ENCODE measurements at places on chromosomes 7 and 10. TPM values are rescaled to one million over a fixed set of nuclear protein-coding genes. Genes with fewer than 3 reads are reported as not detected.

DNA sequence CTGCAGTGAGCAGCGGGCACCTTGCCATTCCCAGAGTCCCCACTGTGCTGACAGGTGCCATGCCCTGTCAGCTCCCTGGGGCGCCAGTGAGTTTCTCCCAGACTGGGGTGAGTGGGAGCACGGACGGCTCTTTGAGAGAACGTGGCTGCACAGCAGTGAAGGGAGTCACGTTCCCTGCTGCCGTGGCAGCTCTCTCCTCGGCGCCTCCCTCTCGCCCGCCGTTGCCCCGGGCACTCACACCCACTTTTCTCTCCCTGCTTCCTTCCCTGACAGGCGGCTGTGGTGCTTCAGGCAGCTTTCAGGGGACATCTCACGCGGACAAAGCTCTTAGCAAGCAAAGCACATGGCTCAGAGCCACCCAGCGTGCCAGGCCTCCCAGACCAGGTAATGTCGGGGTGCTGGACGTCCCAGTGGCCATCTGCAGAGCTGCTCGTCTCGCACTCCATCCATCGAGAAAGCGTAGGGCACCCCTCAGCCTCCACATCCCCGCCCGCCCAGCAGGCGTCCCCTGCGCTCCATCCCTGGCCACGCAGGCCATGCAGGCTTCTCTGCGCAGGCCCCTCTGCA lies 27.1 kb upstream of the TTYH3 start:
- H3K4me3 ChIP-seq: no peak overlapping the region
- DNase-seq: peak; percentile 70
- peaks cover 15% of the 10 kb centered on the region for H3K36me3 ChIP-seq
- H3K27ac ChIP-seq: peak overlapping the region; percentile 4
- no peaks in the 10 kb centered on the region for H3K4me1 ChIP-seq

GRCh38 chr7:6650521-6651011 lies 13.4 kb downstream of the ZNF316 start:
- H3K27ac ChIP-seq: no peak overlapping the region
- H3K4me3 ChIP-seq: no peak overlapping the region
- H3K4me1 ChIP-seq: peaks cover 5% of the 10 kb centered on the region
- peaks cover 27% of the 10 kb centered on the region for H3K36me3 ChIP-seq
- H3K27me3 ChIP-seq: no peaks in the 10 kb centered on the region

Gene VWA2
- total RNA-seq: 0.13 TPM

Gene LIPN
- not detected for total RNA-seq

GRCh38 chr10:30034433-30035137 lies 24.8 kb downstream of the JCAD start:
- no peak overlapping the region for H3K4me3 ChIP-seq
- no peaks in the 10 kb centered on the region for H3K27me3 ChIP-seq
- no peak for DNase-seq
- peaks cover 20% of the 10 kb centered on the region for H3K4me1 ChIP-seq
- H3K27ac ChIP-seq: no peak overlapping the region

Gene UNCX
- not detected for total RNA-seq

DNA sequence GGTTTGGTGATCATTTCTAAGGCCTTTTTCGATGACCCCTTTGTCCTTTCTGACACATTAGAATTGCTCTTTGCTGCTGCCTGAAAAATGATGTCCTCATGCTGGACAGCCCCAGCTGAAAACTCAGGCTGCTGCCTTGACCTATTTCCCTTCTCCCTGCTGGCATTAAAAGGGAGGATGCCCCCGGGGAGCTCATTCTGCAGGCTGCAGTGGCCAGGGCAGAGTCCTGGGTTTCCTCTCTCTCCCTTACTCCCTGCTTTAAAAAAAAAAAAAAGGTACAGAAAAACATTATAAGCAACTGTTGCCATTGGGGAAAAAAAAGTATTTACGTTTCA lies 35.4 kb downstream of the LRRC4 start:
- no peak overlapping the region for H3K27ac ChIP-seq
- peaks cover 12% of the 10 kb centered on the region for H3K4me1 ChIP-seq
- no peaks in the 10 kb centered on the region for H3K27me3 ChIP-seq
- no peak overlapping the region for H3K4me3 ChIP-seq

Gene SSMEM1
- not detected for total RNA-seq

GRCh38 chr7:149005427-149006344 lies 22.6 kb downstream of the PDIA4 start:
- H3K27ac ChIP-seq: no peak overlapping the region
- H3K4me3 ChIP-seq: no peak overlapping the region
- DNase-seq: peak; percentile 73
- H3K36me3 ChIP-seq: peaks cover 90% of the 10 kb centered on the region
- no peaks in the 10 kb centered on the region for H3K4me1 ChIP-seq

DNA sequence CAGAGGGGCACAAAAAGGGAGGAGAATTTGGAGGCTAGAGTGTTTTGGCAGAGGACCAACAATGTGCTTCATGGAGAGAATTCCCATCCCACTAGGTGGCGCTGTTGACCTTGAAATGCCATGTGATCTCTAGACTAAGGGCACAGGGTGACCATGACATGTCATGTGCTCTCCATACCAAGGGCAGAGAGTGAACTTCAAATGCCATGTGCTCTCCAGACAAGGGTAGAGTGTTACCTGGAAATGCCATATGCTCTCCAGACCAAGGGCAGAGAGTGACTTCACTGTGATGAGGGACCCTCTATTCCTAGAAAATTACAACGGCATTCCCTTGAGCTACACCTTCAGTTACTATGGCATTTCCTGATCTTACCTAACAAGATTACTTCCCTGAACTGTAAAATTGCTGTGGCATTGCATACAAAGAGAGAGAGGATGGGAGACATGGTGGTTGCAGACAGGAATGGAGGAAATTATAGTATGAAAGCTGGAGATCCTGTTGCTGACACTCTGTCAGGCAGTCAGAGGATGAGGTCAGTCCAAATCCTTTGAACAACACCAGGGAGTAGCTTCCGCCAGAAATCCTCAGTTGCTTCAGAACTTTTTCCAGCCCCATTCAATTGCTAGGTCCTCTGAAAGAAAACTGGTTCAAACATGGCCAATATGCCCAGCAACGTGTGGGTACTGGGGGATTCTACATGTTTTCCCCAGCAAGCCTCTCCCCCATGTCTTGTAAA lies 60.9 kb upstream of the ACSM6 start:
- no peaks in the 10 kb centered on the region for H3K36me3 ChIP-seq
- H3K4me1 ChIP-seq: no peaks in the 10 kb centered on the region
- no peaks in the 10 kb centered on the region for H3K27me3 ChIP-seq
- no peak overlapping the region for H3K4me3 ChIP-seq

- no peaks in the 10 kb centered on the region for H3K36me3 ChIP-seq
- H3K27me3 ChIP-seq: no peaks in the 10 kb centered on the region
- no peaks in the 10 kb centered on the region for H3K4me1 ChIP-seq
- DNase-seq: no peak
- no peak overlapping the region for H3K27ac ChIP-seq
Measured at GRCh38 chr7:156942708-156943090, 6.8 kb upstream of the NOM1 start.

Gene CNPY1
- not detected for total RNA-seq

- peak; percentile 97 for DNase-seq
- H3K4me1 ChIP-seq: peaks cover 30% of the 10 kb centered on the region
- H3K27me3 ChIP-seq: no peaks in the 10 kb centered on the region
- peak within 1 kb of the TSS; percentile 89 for H3K27ac ChIP-seq
Measured at GRCh38 chr7:101217388-101218235, at the start of the genes PLOD3 and ZNHIT1. Gene PLOD3, minus strand, starts transcription at chr7:101217581. Its CDS starts 307 bp downstream, at chr7:101217274. Gene ZNHIT1, plus strand, starts transcription at chr7:101218165. Its CDS starts 31 bp downstream, at chr7:101218196.

- H3K4me1 ChIP-seq: no peaks in the 10 kb centered on the region
- H3K4me3 ChIP-seq: no peak overlapping the region
- H3K27ac ChIP-seq: no peak overlapping the region
- no peaks in the 10 kb centered on the region for H3K27me3 ChIP-seq
Measured at GRCh38 chr7:47875998-47876744, 72.1 kb downstream of the PKD1L1 start.

GRCh38 chr7:47472444-47473157 lies 109.3 kb downstream of the TNS3 start:
- no peak for DNase-seq
- no peaks in the 10 kb centered on the region for H3K27me3 ChIP-seq
- H3K27ac ChIP-seq: peak overlapping the region; percentile 42
- peaks cover 52% of the 10 kb centered on the region for H3K4me1 ChIP-seq
- no peaks in the 10 kb centered on the region for H3K36me3 ChIP-seq

- H3K27me3 ChIP-seq: no peaks in the 10 kb centered on the region
- no peaks in the 10 kb centered on the region for H3K4me1 ChIP-seq
- no peak overlapping the region for H3K27ac ChIP-seq
- no peaks in the 10 kb centered on the region for H3K36me3 ChIP-seq
- DNase-seq: no peak
Measured at GRCh38 chr7:84688671-84689070, 494.1 kb upstream of the SEMA3A start.

Gene ENKUR
- total RNA-seq: not detected

DNA sequence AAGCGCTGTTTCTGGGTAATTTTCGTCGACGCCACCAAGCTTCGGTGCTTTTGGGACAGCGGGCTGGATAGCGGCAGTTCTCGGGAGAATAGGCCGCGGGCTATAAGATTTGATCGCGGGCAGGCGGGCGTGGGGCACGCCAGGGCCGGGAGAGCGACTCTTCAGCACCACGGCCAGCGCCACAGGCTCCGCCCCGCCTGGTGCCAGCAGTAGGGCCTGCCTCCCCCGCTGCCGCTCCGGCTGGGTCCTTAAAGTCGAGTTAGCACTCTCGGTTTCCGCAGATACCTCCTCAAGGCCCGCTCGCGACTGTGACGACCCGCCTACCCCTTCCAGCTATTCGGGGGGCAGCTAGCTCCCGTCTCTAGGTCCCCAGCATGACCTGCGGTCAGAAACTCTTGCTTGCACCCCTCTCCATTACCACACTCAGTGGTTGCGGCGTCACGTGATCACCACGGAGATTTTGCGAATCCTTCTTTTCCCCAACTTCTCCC lies 9.4 kb downstream of the NXPH1 start:
- H3K27ac ChIP-seq: no peak overlapping the region
- H3K4me3 ChIP-seq: no peak overlapping the region
- no peaks in the 10 kb centered on the region for H3K36me3 ChIP-seq
- H3K4me1 ChIP-seq: peaks cover 4% of the 10 kb centered on the region

GRCh38 chr10:110642204-110643034 lies 1.7 kb upstream of the RBM20 start:
- no peaks in the 10 kb centered on the region for H3K36me3 ChIP-seq
- H3K27me3 ChIP-seq: peaks cover 13% of the 10 kb centered on the region
- no peak overlapping the region for H3K27ac ChIP-seq

Gene WIPF3
- total RNA-seq: 1.1 TPM

- no peaks in the 10 kb centered on the region for H3K36me3 ChIP-seq
- H3K4me3 ChIP-seq: no peak overlapping the region
- DNase-seq: no peak
- no peaks in the 10 kb centered on the region for H3K4me1 ChIP-seq
- no peak overlapping the region for H3K27ac ChIP-seq
Measured at GRCh38 chr10:80769700-80770160, 232.0 kb downstream of the SH2D4B start.

DNA sequence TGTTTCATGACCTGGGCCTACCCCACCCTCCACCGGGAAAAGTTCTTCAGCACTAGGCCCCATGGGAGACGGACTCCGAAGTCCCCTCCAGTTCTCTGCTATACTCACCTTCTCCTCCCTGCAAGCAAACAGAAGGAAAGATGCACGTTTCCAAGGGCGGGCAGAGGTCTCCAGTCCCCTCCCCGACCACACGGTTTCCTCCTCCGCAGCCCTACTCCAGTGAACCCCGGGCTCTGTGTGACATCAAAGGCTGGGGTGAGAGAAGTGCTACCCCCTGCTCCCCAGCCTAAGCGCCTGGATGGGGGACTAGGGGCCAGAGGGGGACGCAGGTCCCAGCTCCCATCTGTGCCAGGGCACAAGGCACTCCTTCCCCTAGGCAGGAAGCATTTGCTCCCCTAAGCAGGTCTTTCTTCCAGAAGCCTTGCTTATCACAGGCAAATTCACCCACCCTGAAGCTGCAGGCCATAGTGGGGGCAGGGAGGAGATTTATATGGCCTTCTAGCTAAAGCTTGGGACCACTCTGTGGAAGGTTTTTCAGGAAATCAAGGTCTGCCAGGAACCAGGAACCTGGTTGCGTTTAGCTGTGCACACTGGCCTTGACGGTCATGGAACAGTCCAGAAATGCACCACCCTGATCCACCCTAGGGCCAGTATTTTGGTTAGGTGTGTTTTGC lies 52.8 kb downstream of the ASB13 start:
- H3K4me1 ChIP-seq: no peaks in the 10 kb centered on the region
- H3K27me3 ChIP-seq: no peaks in the 10 kb centered on the region
- no peaks in the 10 kb centered on the region for H3K36me3 ChIP-seq
- no peak for DNase-seq
- no peak overlapping the region for H3K27ac ChIP-seq

DNA sequence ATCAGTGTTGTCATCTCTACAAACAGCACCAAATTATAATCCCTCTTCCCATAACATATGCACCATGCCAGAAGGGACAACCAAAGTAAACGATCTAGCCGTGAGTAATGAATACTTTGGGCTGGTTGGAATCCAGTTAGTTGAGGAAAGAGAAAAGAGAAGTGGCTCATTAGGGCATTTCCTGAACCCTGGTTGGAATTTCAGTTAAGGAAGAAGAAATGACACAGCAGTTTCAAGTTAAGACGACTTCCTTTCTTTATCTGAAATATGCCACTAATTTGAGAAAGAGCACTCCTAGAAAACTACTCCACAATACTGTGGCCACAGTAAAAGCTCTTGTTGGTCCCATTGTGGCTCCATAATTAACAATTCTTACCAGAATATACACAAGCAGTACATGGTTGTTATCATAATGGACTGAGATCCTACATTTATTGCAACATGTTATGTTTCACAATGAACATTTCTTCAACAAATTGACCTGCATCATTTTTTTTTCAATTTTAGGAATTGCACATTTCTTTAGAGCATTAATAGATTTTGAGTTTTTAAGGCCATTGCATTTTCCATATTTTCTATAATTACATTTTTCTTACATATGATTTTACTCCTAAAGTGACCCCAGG lies at the start of gene TFEC:
TSS of gene TFEC (minus strand) at position 113 of the 626 bp plus-strand sequence. CDS start 46,322 bp downstream, outside the sequence.
- DNase-seq: no peak
- peaks cover 1% of the 10 kb centered on the region for H3K4me1 ChIP-seq
- H3K36me3 ChIP-seq: no peaks in the 10 kb centered on the region
- no peak within 1 kb of the TSS for H3K27ac ChIP-seq
- H3K4me3 ChIP-seq: no peak within 1 kb of the TSS
- no peaks in the 10 kb centered on the region for H3K27me3 ChIP-seq

- no peaks in the 10 kb centered on the region for H3K27me3 ChIP-seq
- H3K4me3 ChIP-seq: no peak overlapping the region
- DNase-seq: no peak
- H3K36me3 ChIP-seq: no peaks in the 10 kb centered on the region
Measured at GRCh38 chr7:100609958-100610357, 2.4 kb upstream of the MOSPD3 start.

DNA sequence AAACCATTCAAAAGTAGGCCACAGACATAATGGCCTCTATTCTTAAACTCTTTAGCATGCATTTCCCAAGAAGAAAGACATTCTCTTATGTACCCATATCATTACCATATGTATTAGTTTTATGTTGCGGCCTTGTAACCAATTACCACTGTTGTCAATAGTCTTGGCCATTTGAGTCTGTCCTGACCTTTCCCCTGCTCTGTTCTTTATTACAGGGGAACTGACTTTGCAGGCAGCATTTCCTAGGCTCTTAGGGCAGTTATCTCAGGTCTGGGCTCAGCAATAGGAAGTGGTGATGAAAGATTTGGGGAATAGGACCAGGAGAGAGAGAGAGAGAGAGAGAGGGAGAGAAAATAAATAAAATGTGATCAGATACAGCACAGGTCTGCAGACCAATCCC lies 194.5 kb upstream of the LRGUK start:
- no peaks in the 10 kb centered on the region for H3K4me1 ChIP-seq
- no peaks in the 10 kb centered on the region for H3K27me3 ChIP-seq
- H3K4me3 ChIP-seq: no peak overlapping the region
- no peak for DNase-seq
- no peak overlapping the region for H3K27ac ChIP-seq
- no peaks in the 10 kb centered on the region for H3K36me3 ChIP-seq

Data from thyroid gland (tissue), 4 donors.